ENCODE measurements at places on chromosomes 5 and 9.
A peak's percentile ranks its signal among the peaks of the same experiment; 100 is the strongest.

DNA sequence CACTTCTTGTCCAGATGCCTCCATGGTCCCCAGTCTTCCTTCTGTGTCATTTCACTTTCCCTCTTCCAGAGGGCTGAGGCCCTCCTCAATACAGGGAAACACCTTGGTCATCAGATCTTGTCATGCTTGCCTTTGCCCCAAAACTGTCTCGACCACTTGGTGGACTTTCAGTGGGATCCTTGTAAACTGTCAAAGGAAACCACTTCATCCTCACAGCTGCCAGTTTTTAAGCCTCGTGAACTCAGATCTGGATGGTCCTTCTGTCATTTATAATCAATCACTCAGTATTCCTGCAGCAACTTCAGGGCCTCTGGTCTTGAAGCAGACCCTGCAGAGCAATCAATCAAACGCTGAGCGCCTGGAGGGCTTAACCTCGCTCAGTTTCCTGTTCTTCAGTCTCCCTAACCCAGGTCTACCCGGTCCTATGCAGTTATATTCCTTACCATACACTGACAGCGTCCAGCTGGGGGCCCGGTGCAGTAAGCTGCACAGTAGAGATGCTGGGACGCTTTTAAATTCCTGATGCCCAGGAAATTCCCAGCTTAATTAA is 74.6 kb downstream of the GOLPH3 start:
- DNase-seq = no peak

DNA sequence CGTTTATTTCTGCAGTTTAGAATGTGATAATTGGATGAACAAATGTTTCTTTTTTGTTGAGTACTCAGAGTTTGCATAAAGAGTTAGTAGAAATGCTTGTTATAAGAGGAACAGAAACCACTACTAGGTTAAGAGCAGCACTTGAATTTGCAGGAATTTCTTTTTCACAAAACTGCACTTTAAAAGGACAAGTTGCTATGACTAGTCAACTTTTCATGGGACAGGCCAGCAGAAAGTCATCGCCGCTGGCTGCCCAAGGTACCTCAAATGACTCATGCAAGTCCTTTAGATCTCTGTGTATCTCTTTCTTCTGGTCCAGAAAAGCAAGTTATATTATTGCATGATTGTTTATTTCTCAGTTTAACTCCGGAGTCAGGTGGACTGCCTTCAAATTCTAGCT is 97.3 kb upstream of the HMHB1 start:
- DNase-seq = peak; percentile 86

DNA sequence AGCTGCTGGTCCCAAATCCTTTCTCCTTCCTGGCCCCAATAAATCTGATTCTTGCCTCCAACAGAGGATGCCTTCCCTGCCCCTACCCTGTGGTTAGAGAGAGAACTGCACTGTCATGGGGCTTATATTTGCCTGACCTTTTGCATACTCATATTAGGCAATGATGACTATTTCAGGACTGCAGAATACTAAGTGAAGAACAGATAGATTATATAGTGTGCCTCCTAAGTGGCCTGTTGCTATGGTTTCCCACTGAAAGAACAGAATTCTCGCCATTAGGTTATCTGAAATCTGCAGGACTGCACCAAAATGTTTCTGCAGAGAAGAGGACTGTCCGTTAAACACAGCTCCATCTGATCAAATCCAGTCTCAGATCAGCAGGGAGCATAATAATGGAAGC is 87.3 kb upstream of the CCNG1 start:
- DNase-seq = no peak

GRCh38 chr9:126661521-126662251 is 48.0 kb downstream of the LMX1B start:
- DNase-seq = peak; percentile 25

GRCh38 chr5:155085282-155085989 is 71.9 kb downstream of the KIF4B start:
- DNase-seq = peak; percentile 28

DNA sequence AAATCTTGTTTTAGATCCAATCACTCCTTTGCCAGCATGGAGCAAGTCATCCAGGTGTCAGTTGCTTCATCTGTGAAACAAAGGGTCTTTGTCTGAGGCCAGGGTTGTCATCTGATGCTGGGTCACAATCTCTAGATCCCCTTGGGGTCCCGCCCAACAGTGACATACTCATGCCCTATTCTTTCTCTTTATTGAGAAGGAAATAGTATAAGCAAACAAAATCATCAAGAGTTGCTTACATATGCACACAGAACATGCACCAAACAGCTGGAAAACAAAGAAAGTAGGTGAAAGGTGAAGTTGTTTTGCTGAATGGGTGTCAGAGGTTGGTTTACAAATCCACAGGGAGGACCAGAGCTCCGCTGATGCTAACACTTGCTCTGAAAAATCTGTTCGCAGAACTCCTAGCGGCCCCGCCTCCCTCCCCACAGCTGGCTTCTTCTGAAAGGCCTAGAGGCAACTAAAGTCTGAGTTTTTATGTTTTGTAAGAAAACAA is 106.1 kb upstream of the SLC44A1 start:
- DNase-seq = no peak

DNA sequence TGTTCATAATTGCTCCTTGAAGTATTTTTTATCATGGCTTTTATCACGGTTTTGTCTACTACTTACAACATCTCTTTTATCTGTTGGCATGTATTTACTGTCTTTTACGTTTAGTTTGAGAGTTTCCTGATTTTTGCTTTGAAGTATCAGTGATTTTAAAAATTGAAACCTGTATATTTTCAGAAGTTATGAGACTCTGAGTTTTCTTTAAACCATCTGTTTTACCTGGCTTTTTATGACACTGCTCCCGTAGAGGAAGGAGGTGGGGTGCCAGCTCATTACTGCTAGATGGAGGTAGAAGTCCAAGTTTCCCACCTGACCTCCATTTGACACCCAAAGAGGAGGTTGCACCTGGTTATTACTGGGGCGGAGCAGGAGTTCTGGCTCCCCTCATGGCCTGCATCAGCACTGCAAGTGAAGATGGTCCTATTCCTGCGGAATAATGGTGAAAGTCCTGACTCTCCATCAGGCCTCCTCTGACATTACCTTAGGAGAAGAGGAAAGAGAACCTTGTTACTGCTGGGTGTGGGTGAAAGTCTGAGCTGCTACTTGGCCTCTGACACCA is 10.0 kb upstream of the ZNF131 start:
- DNase-seq = no peak

GRCh38 chr9:137554349-137554748 is 2.7 kb downstream of the MRPL41 start:
- no peak for DNase-seq

- no peak for DNase-seq
These were observed 669.0 kb downstream of the LRRC70 start for GRCh38 chr5:63247651-63248050.

DNA sequence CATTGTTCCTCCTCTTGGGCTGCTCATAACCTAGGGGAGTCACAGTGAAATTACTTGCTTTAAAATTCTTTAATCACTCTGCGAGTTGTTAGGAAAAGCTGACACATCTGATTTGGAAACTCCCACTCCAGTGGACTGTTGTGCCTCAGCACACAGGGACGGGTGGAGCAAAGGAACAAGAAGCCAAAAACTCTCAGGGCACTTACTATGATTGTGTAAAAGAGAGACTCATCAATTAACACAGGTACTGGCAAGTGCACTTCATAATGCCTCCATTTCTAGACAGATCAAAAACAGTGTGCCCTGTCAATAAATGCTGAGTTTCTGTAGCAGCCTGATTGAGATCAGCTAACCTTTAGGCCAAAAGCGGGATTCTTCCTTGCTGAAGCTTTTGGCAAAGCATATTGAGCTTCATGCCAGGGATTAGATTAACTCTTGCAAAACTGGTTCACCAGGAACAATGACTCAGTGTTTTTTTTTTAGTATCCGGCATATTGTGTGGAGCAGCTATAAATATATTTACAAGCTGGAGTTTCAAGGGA is 55.9 kb downstream of the TMC1 start:
- peak; percentile 92 for DNase-seq

GRCh38 chr5:98827161-98827560 is 53.7 kb downstream of the RGMB start:
- DNase-seq = peak; percentile 54

- DNase-seq = peak; percentile 5
These were observed 133.3 kb downstream of the PCSK5 start for GRCh38 chr9:76023715-76024195.

GRCh38 chr5:9621379-9621903 is 8.7 kb downstream of the TAS2R1 start:
- peak; percentile 26 for DNase-seq

- DNase-seq = peak; percentile 25
These were observed 40.2 kb upstream of the TEX48 start for GRCh38 chr9:114722081-114722621.

- DNase-seq = no peak
These were observed 85.7 kb upstream of the FBXW11 start for GRCh38 chr5:172091956-172092732.

DNA sequence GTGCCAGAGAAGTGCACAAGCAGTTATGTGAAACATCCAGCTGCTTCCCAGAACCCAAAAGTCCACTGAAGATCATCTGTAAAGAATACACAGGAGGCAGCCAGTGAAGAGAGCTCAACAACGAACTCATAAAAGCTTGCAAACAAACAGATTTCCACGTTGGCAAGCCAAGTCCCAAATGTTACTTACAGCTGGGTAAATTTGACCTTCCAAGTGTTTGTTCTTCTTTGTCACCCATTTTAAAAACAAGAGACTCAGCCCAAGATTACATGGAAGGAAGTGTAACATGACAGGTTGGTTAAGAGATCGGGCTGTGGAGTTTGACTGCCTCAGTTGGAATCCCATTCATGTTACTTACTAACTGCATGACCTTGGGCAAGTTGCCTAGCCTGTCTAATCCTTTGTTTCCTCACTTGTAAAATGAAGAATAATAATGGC is 174.9 kb upstream of the PAPPA start:
- peak; percentile 56 for DNase-seq

DNA sequence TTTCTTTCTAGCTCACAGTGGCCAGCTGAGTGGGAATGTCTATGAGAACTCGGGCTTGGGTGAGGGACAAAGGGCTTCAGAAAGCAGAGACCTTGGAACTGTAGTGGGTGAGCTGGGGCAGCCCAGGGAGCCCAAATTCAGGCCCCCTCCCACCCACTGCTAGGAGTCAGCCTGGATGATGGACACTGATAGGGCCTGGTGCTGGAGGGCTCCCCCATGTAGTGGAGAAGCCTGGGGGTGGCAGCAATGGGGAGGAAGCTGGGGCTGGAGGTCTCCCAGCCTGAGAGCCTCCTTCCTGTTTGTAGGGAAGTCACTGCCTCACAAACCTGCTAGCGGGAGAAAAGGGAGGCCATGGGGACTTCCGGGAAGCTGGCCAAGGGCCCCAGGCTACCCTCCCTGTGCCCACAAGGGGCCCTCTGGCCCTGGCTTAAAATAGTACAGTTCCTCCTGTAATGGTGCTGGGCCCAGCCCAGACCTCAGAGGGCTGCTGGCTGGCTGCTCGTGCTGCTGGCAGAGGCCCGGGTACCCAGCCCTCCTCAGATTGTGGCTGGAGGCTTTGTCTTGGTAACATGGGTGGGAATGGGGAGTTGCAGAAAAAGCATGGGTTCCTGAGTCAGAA is 6.3 kb upstream of the NR5A1 start:
- peak; percentile 73 for DNase-seq

DNA sequence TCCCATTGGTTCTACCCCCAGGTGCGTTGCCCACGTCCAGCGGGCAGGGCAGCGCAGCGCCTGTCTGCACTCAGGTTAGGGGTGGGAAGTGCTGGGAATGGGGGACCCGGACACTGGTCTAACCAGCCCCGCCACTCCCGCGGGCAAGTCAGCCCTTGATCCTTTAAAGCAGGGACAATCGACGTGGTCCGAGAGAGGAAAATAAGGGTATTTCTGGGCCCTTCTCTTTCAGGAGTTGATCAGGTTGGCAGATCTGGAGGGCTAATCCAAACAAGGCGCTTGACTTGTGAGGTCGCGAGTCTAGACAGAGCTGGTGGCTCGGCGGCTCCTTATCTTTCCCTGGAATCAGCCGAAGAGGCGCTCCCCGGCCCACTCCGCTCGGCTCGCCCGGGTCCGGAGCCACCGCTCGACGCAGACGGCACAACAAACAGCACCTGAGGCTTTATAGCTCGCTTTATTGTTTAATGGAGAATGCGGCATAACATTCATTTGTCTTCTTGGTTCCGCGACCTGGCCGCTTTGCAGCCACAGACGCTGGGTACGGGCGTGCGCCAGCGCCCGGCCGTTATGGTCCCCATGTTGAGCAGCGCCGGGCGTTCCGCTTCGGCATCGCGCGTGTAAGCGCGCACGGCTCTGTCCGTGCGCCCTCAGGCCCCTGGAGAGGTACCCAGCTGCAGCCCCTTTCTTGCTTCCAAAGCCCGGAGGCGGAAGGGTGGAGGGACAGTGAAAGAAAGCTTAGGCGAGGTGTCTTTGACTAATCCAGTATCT is 15.8 kb downstream of the ISL1 start:
- DNase-seq = no peak

GRCh38 chr5:88782571-88782970 is 100.4 kb downstream of the MEF2C start:
- DNase-seq = no peak

DNA sequence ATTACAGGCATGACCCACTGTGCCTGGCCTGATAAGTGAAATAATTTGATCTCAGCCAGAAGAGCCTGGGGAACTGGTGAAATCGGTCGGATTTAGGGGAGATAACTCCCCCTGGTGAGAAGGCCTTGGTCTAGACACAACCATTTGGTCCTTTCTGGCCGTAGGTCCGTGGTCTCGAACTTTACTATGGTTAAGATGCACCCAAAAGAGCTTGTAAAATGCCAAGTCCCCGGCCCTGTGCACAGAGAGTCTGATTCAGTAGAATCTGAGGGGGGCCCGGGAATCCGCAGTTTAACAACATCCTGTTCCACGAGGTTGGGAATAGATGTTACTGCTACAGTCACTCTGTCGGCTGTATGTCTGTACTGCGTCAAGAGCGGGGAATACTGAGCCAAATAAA is 140.7 kb downstream of the C9orf50 start:
- no peak for DNase-seq

- peak; percentile 92 for DNase-seq
These were observed 54.5 kb downstream of the ZNF366 start for GRCh38 chr5:72452515-72453245.

- no peak for DNase-seq
These were observed 445.7 kb upstream of the CLINT1 start for GRCh38 chr5:158304607-158305006.

DNA sequence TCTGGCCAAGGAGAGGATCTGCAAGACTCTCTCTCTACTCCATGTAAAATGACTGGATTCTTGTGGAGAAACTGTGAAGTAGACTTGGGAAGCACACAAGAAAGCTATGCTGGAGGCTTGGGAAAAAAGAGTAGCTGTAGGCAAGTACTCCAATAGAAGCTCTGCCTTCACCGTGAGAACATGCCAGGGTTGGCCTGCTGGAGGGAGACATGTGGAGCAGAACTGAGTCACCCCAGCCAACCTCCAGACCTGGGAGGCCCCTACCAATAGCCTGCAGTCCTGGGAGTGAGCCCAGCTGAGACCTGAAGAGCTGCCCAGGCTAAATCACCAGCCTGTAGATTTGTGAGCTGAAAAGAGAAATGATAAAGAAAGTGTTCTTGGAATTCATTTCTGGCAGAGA is 66.6 kb downstream of the DEPDC1B start:
- peak; percentile 70 for DNase-seq

DNA sequence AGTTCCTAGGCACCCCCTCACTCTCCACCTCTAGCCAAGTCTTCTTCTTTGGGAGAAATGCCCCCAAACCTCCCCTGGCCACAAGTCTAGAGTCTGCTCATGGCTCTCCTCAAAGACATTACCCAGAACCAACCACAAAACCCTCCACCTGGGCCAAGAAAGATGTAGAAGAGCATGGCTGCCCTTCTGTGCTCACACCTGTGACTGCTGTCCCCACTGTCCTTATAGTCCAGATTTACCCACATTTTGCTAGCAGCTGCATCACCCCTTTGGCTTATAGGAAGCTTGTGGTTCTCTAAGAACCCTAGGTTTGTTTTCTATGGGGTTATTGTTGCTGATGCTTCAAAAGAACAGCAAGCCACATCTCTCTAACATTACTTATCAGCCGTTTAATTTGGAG is 6.1 kb upstream of the GABBR2 start:
- DNase-seq = no peak
